ENCODE measurements at places on chromosomes 3 and 15.

- DNase-seq: no peak
These were observed 114.4 kb upstream of the TSPAN3 start for GRCh38 chr15:77185242-77185785.

DNA sequence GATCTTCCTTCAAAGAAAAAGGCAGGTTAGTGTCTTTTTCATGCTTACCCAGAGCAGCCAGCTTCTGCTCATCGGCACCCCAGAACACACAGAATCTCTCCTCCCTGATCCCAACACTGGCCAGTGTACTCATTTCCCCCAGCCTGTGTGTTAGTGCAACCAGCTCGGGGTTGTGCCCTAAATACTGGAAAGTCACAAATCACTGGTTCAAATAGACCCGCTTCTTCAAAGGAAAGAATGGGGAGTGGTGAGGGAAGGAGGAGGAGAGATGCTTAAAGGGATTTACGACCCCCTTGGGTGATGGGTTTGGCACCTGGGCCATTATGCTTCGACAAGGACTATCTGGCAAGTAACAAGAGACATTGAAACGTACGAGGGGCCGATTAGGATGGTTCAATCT, 114.0 kb downstream of the FOXB1 start:
- DNase-seq: no peak

DNA sequence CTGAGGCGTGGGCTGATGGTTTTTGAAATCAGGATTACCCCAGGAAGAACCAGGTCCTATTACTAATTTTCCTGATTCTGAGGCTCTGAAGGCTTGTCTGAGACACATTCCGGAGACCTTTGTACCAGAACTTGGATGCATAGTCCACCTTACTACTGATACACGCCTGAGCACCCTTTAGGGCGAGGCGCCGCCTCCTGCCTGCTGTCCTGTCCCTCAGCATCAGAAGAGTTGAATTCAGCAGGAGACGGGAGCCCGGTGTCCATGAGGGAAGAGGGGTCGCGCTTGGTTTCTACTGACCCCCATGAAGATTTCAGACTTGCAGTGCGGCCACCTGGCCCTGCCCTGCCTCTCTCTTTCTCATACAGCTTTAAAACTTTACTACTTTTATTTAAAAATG, 49.9 kb downstream of the KLF13 start:
- no peak for DNase-seq

GRCh38 chr3:190053919-190054672, 66.6 kb downstream of the P3H2 start:
- DNase-seq: no peak

DNA sequence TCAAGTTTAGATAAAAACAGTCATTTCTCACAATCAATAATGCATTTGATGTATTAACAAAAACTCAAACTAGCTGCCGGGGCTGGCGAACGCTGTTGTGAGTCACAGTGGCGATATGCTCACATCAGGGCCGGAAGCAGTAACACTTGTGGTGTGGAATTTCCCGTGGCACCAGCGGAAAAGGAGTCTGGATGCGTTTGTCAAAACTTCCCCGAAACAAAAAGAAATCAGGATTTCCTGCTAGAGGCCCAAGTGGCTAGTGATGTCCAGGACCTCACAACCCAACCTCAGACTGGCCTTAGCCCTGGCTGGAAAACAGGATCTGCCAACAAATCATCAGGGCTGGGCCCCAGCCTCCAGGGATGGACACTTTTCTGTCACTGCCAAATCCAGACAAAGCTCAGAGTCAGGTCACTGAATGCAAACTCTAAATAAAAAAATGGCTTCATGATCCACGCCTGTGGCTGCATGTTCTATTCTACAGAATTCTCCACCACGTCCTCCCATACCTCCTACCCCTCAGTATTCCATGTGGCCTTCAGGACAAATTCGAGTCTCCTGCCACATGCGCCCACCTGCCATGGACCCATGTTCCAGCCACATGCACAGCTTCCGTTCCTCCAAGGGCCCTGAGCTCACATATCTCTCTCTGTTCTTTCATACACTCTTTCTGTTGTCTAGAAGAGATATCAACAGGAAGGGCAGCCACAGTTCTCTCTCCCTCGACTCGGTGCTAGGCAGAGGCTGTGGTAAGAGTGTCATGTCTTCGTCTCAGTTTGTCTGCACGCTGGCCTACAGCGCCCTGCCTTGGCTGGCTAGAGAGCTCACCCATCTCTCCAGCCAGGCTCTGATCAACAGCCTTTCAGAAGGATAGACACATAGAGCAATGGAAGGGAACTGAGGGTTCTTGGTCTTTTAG, 35.4 kb downstream of the EHD4 start:
- peak; percentile 71 for DNase-seq

Measured in stimulated activated CD4-positive, alpha-beta T cell treated with anti-CD3 and anti-CD28 coated beads, Interleukin-2, amount 100 ng/mL, for 4 hours (primary cell).